WERI-Rb-1 (cell line): ENCODE measurements at places on chromosomes 1 and 21.

DNA sequence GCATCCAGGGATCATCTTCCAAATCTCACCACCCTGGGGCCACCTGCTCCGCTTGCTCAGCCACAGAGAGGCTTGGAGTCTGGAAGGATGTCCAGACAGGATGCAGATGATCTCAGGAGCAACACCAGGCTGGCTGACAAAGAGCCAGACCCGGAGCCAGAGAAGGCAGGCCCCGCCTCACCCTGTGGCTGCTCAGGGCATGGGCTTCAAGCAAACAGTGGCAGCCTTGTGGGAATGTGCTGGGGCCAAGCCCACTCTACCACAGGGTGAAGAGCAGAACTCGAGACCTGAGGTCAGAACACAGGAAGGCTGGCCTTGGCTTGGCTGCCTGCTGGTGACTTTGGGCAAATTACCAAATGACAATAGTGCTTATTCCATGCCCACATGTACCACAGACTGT lies 45.5 kb downstream of the MRPL37 start:
- no peak for DNase-seq

- DNase-seq: no peak
These were observed 9.4 kb upstream of the PIK3C2B start for GRCh38 chr1:204503913-204504519.

GRCh38 chr1:97094247-97094972 lies 372.8 kb downstream of the PTBP2 start:
- no peak for DNase-seq

DNA sequence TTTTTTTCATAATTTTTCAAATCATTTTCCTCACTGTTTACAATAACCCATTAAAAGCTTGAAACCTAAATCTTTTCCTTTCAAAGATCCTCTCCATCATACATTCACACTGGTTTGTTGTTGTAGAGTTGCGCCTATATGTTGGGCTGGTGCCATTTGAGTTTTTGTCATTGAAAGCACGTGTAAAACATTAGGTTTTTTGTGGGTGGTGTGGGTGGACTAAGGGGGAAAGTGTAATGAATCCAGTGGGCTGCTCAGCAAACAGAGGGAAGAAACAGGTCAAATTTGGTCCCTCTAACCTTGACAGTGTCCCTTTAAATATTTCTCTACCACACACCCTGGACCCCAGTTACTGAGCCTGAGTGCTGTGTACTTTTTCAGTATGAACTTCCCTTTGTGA lies 46.8 kb downstream of the KDM1A start:
- no peak for DNase-seq

DNA sequence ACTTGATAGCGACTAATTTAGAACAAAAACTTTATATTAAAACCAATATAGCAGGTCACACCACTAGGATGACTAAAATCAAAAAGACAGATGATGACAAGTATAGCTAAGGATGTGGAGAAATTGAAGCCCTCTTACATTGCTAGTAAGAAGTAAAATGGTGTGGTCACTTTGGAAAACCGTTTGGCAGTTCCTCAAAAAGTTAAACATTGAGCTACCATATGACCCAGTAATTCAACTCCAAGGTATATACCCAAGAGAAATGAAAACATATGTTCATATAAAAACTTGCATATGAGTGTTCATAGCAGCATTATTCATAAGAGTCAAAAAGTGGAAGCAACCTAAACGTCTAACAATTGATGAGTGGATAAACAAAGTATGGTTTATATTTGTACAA lies 13.0 kb upstream of the SERINC2 start:
- DNase-seq: no peak

DNA sequence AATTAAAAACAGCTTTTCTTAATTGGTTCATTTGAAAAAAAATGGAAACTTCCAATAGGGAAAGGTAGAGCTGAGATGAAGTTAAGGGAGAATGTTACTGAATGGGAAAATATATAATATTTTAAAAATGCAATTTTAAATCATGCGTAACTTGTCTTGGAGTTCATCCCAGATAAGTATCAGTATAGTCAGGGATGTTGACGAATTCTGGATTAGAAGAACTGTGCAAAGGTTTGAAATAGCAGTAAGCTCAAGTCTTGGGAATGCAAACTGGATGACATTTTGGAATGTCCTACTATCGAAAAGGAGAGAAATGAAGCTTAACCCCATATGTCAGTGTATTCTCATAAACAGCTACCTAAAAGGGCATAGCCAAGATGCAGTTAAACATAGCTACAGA lies 4.0 kb upstream of the ST6GALNAC3 start:
- DNase-seq: no peak

- DNase-seq: no peak
These were observed 6.4 kb upstream of the TNNI1 start for GRCh38 chr1:201427963-201428362.

GRCh38 chr1:156748670-156749418 lies 2.6 kb downstream of the HDGF start:
- peak; percentile 51 for DNase-seq

GRCh38 chr1:78236716-78237115 lies 190.9 kb downstream of the GIPC2 start:
- DNase-seq: no peak

- no peak for DNase-seq
These were observed 330.0 kb downstream of the NPHP4 start for GRCh38 chr1:5662086-5662743.

DNA sequence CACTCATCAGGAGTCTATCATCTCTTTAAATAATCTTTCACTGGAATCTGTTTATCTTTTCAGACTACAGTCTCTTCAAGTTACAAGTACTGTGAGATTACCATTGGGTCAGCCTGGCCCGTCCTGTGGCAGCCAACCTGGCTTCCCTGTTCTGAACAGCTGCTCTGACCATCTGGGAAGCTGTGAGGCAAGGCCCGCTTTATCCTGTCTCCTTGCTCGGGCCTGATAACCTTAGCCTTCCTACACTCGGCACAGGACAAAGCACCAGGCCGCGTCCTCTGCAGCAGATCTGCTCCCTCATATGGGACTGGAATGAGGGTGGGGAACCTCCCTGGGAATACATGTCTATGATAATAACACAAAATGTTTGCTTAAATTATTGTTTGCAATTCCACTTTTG lies 113.3 kb downstream of the PTPN14 start:
- DNase-seq: peak; percentile 94

DNA sequence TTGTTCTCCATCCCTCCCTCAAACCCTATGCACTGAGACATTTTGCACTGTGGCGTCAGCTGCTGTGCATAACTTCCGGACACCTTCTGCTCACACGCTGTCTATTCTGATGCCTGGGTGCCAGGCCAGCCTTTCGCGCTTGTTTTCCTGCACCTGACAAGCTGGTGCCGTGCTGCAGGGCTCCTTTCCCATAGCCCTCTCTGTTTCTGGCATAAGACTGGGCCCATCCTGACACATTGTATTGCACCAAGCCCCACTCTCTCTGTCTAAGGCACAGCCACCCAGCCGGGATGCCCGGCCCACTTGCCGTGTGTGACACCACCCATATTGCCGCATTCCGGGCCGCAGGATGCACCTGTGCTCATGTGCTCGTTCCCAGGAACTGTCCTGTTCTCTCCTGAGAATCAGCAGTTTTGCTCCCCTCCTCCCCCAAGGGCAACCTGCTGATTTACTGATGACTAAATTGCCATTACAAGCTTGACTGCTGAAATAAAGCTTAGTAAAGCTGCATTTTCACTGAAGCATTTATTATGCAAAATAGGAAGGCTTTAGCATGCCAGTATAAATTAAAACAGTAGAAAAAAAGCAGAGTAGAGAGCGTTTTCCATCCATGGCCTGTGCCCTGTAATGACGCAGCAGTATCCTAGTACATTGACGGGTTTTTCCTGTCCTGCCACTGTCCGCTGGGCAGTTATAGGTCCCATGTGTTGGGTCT lies 88.0 kb downstream of the CD247 start:
- no peak for DNase-seq

DNA sequence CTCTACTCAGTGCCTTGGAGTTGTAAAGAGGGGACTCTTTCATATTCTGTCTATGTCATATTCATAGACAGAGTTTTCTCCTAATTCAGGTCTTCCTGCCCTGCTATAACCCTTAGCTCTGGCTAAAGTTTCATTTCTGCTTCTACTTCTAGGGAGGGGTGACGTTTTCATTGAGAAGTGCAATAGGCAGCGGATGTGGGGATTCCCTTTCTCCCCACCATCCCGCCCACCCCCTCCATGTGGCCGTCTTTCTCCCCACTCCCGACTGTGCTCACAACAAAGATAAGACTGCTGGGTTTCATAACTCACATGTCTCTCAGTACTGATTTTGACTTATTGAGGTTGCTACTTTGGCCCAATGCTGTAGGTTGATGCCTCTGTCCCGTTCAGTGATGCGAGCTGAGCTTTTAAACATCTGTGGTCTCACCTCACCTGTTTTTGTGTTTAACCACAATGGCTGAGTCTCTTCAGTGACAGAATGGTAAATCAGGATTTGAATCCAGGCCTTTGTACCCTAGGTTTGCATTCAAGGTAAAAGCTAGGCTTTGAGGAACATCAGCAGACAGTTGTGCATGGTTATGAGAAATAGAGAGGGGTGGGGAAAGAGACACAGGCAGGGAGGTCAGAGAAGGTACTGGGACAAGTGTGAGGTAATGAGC lies 7.8 kb upstream of the KIF14 start:
- no peak for DNase-seq

- no peak for DNase-seq
These were observed 95.6 kb downstream of the CENPF start for GRCh38 chr1:214698559-214698958.

GRCh38 chr1:113870778-113871177 lies 734 bp downstream of the PTPN22 start:
- DNase-seq: no peak

- no peak for DNase-seq
These were observed 1.9 kb downstream of the ZBTB8A start for GRCh38 chr1:32541064-32541566.

GRCh38 chr1:183877053-183877720 lies 72.3 kb downstream of the RGL1 start:
- no peak for DNase-seq

DNA sequence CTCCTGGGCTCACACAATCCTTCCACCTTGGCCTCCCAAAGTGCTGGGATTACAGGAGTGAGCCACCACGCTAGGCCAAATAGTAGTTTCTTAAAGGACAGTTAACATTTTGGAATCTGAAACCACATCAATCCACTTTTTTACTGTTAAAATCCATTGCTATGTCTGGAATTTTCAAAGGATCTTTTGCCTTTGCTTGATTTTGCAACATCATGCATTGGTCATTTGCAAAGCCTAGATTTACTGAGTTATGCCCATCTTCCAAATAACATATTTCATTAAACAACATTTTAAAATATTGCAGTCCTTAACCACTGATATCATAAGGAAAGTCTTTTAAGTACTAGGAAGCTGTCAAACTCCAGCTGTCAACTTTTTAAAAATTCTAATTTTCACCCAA lies 3.3 kb downstream of the POGZ start:
- no peak for DNase-seq

DNA sequence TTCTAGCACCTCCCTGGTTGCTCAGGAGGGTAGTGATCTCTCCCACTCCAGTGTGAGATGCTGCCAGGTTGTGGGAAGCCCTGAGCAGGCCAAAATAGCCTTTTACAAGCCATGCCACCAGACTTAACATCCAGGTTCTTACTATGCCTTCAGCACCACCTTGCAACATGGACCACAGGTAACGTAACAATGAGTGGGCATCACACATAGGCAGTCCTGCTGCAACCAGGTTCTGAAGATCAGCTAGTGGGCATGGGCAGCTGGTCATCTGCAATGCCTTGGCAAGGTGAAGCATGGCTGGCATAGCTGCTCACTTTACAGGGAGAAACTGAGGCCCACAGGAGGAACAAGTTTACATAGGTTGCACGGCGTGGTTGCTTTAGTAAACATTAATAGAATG lies 40.7 kb downstream of the DHCR24 start:
- DNase-seq: no peak

DNA sequence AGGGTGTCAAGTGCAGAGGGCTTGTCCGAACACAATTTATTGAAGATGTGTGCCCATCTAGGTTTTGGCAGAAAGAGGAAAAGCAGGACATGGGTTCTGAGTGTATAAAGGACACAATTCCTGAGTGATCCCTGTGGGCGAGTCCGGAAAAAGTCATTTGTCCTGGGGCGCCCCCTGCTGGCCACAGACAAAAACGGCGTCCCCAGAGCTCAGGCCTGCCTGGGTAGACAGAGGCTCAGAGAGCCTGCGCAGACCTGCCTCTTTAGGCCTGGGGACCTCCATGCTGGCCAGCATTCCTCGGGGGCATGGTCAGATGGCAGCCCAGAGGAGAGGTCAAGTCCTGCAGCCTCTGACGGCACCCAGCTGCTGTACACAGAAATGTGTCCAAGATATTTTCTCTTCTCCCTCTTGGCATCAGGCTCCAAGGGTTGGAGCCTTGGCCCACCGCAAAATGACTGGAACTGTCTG lies 65.5 kb upstream of the LRP8 start:
- peak; percentile 86 for DNase-seq

DNA sequence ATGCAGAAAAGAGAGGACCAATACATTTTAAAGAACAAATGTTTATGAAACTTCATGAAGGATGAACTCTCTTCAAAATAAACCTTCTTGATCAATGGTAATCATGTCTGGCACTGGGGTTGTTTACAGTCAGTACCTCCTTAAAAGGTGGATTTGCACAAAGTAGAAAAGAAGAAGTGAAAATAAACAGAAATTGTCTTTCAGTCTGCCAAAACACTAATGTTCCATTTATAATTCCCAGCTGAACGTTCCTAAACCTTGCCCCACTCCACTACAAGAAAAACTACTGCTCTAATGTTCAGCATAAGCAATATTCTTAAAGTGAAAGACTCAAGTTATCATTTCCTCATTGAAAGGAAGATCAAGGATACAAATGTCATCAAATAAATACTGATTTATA lies 86.2 kb downstream of the EIF4G3 start:
- DNase-seq: no peak

GRCh38 chr1:53511323-53511932 lies 52.2 kb downstream of the DMRTB1 start:
- DNase-seq: peak; percentile 54

DNA sequence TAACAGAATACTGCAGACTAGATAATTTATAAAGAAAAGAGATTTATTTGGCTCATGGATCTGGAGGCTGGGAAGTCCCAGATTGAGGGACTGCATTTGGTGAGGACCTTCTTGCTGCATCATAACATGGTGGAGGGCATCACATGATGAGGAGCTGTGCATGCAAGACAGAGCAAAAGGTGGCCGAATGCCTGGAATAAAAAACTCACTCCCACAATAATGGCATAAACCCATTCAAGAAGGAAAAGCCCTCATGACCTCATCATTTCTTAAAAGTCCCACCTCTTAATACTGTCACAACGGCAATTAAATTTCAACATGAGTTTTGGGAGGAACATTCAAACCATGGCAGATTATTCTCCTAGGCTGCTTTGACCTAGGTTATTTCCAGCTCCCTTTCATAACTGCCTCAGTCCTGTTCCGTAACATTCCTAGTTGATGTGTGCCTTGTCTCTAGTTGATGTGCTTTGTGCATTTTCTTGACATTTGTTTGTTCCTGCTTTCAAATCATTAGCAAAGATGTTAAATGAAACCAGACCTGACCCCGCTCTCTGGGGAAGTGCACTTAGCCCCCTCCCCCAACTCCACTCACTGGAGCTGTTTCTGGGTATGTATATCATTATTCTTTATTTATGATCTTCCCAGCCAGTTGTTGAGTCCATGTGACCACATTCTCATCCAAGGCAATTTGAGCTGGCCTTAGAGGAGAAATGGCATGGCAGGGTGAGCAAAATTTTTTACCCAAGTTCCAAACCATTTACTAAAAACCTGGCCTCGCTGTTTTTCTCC lies 148.5 kb downstream of the GDAP2 start:
- DNase-seq: no peak

GRCh38 chr1:232915212-232915611 lies 35.2 kb upstream of the NTPCR start:
- no peak for DNase-seq

GRCh38 chr1:15465674-15466073 lies 9.1 kb downstream of the CELA2A start:
- DNase-seq: no peak
